Kidney capillary endothelial cell (primary cell): ENCODE measurements at places on chromosomes 16 and 17.

DNA sequence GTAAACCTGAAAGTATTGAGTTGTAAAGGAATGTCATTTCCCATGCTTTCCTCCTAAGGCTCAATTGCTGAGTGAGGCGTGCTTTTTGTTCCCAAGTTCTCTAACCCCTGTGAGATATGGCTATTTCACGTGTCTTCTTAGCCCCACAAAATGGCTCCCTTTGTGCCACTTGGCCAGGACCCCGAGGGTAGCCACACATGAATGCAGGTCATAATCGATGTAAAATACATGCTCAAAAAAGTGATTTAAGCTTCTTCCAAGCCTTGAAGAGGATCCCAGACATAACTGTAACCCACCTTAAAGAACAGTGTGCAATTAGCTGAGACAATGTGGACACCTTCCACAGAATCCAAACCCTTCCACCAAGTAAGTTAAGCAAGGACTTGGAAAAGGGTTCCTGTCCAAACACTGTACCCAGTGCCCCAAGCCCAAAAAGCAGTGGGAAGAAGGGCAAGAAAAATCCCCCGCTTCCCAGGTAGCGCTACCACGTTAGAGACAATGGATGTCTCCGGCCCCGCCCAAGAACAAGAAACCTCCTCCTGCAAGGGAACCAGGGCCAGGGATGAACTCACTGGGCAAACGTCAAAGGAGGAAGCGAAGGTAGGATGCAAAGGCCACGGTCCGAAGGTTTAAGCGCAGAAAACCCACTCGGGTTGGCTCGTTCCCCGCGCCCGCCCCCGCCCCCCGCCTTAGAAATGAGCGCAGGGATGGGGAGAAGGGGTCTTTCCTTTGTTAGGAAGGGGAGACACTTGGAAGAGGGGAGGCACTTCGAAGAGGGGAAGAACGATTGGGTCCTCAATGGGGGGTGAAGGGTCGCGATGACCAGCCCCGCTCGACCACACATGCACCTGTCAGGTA is 1.2 kb downstream of the JPT1 start:
- DNase-seq: peak; percentile 45

DNA sequence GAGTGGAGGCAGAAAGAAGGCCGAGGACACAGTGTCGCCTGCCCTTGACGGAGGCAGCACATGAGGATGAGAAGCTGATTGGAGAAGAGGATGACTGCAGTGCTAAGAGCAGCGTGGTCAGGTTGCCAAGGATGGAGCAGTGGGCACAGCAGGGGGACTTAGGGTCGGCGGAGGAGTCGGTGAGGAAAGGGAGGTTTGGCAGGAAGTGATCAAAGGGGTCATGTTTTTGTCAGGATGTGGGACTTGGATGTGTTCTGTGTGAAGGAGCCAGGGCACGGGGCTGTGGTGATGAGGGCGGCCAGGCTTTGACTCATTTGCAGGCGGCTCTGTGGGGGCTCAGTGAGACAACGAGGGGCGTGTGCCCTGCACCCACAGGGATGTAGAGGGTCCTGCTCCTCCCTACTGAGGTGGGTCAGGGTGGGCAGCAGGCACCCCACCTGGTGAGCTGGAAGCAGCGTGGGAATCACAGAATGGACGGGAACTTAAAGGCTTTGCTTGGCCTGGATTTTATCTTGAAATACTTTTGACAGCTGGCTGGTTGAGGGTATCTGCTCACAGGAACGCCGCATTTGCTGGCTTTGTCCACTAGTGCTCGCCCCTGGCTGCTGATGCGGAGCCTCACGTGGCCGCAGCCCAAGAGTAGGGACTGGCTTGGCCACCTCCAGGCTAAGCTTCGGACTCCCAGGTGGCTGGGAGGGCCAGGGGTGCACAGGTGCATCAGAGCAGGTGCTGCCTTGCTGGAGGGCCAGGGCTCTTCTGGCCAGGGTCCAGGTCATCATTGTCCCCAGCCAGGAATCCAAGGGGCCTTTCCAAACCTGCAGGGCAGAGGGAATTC is 6.0 kb downstream of the MPG start:
- peak; percentile 55 for DNase-seq

GRCh38 chr17:72715906-72716572 is 376.4 kb downstream of the SLC39A11 start:
- DNase-seq: no peak

DNA sequence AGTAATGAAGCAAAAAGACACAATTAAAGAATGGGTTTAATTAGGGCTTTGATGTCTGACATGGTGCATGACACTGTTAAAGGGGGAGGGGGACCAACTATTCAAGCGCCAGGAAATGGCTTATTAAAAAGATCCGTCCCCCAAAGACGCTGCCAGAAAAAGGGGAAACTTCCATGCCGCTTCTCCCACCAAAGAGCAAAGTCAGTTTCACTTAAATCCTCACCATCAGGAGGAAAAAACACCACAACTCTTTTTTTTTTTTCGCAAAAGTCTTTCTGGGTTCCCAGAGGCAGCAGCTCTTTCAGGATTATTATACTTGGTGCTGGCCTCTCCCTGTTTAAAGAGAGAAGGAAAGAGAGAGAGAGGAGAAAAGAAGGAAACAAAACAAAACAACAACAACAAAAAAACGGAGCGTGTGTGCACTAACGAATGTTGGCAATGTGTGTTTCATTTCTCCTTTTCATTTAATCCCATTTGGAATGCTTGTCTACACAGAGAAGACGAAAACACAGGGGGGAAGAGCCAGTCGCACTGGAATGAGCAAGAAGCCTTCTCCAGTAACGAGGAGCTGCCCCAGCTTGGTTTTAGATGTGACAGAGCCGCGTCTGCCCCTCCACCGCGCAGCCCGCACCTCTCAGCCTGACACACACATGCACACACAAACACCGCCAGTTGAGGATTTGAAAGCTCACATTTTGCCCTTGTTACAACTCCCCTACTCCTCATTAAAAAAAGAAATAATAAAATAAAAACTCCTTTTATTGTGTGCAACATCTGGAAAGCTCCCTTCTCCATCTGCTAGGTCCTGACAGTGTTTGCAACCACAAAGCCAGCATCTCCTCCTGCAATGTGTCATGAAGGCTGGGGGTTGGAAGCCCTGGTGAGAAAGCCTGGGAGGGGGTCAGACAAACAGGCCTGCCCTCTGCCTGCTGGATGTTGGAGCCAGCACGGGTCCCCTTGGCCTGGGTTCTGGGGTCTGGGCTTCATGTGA is 32.7 kb upstream of the AXIN2 start:
- DNase-seq: no peak

DNA sequence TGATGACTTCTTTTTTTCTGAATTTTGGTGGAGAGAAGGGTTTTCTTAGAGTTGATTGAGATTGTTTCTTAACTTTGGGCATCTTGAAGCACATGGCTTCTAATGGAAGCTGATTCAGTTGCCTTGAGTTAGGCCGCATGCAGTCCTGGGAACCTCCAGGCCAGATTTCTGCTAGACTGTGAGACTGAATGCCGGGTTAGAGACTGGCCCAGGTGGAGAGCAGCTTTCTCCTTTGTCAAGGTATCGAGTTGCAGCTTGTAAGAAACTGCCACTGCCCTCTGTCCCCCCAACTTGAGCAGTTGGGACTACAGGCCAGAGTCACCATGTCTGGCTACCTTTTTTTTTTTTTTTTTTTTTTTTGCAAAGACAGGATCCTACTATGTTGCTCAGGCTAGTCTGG is 77.6 kb downstream of the CLEC16A start:
- no peak for DNase-seq

- no peak for DNase-seq
These were observed 187.6 kb upstream of the C17orf78 start for GRCh38 chr17:37188157-37188556.

GRCh38 chr16:56324406-56324805 is 100.9 kb downstream of the AMFR start:
- no peak for DNase-seq

GRCh38 chr16:77171745-77172635 is 19.0 kb upstream of the MON1B start:
- DNase-seq: peak; percentile 75

- DNase-seq: no peak
These were observed 4.2 kb upstream of the CXCL16 start for GRCh38 chr17:4743898-4744297.

GRCh38 chr17:7589891-7590691 is at the start of gene SOX15:
Gene SOX15 (minus strand): TSS chr17:7590094. CDS start chr17:7589676, 418 bp downstream.
- DNase-seq: no peak

- DNase-seq: no peak
These were observed 129.6 kb upstream of the TNRC6C start for GRCh38 chr17:77828749-77829539.

DNA sequence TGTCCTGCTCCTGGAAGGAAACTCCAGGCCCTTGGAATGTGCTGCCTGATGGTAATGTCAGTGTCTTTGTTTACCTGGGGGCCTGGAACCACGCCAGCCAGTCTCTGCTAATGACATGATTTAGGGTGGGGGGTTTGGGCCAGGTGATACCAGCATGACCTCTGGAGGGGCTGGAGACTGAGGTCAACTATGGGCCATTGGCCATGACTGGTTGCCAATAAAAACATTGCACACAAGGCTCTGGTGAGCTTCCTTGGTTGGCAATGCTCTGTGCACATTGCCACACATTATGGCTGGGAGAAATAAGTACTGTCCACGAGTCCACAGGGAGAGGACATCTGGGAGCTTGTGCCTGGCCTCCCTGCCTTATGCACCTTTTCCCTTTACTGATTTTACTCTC is 52.5 kb downstream of the LITAF start:
- DNase-seq: no peak

GRCh38 chr16:72649254-72649944 is 398.5 kb downstream of the ZFHX3 start:
- no peak for DNase-seq

- no peak for DNase-seq
These were observed 25.6 kb upstream of the PIK3R6 start for GRCh38 chr17:8893059-8893458.

GRCh38 chr16:79404571-79404970 is 196.0 kb downstream of the MAF start:
- DNase-seq: no peak

DNA sequence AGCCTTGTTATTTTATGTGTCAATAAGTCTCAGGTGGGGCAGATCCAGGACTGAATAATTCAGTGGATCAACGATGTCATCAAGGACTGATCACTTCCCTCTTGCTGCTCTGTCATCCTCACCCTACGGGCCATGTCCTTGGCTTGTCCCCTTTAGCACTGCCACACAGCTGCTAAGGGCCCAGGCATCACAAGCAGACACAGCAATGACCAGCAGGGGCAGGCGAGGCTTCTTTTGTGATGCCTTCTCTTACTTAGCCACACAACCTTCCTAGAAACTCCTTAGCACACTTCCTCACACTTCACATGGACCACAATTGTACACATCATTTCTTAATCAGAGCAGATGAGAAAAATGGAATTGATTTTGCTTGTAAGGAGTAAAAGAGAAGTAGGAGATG is 356.3 kb upstream of the SOX9 start:
- DNase-seq: no peak

DNA sequence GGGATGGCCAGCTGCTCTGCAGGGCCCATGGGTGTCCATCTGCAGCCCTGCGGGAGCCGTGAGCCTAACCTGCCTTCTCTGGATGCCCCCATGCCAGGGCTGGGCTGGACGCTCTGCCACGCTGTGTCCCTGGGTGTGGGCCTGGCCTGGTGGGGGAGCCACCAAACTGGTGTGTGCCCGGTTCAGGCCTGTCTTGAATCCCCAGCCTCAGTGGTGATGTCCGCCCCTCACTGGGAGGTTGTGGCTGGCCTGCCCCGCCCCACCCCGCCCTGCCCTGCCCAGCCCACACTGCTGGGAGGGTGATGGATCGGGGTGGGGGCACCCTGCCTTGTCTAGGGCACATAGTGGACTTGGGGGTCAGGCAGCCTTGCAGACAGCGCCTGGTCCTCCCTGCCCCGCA is 50.1 kb upstream of the PVALEF start:
- no peak for DNase-seq

DNA sequence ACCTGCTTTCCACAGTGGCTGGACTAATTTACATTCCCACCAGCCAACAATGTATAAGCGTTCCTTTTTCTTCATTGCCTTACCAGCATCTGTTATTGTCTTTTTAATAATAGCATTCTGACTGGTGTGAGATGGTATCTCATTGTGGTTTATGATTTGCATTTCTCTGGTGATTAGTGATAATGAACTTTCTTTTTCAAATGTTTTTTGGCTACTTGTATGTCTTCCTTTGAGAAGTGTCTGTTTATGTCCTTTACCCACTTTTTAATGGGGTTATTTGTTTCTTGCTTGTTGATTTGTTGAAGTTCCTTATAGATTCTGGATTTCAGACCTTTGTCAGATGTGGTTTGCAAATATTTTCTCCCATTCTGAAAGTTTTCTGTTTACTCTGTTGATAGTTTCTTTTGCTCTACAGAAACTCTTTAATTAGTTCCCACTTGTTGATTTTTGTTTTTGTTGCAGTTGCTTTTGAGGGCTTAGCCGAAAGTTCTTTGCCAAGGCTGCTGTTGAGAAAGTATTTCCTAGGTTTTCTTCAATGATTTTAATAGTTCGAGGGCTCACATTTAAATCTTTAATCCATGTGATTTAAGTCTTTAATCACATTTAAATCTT is 26.8 kb downstream of the ITGAM start:
- no peak for DNase-seq

GRCh38 chr16:66266436-66267291 is 99.8 kb upstream of the CDH5 start:
- DNase-seq: no peak

- DNase-seq: no peak
These were observed 16.6 kb downstream of the MRTFB start for GRCh38 chr16:14087590-14088154.

DNA sequence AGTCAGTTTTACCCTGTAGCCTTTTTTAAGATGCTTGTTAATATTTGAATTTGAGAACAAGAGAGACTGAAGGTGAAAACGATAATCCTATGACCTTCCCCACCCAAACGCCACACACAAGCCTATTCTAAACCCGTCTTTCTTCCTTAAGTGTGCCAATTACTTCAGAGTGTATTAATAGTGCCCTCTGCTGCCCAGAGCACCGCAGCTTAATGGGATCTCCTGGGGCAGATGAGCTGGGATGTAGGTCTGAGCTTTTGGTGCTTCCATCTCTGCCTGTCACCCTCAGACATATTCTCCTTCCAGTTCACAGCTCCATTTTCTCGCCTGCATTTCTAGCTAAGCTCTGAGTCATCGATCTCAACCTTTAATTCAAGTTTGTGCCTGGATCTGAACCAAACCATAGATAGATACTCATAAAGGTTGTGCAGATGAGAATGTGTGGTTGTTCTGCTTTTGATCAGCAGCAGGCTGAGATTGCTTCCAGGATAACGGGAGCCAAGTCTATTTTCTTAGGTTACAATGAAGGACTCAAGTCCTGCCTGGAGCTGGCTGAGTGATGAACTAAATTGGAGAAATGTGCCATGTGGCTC is 46.4 kb upstream of the CDH13 start:
- peak; percentile 6 for DNase-seq
